ENCODE measurements at places on chromosomes 4 and X. TPM values are rescaled to one million over a fixed set of nuclear protein-coding genes. Genes with fewer than 3 reads are reported as not detected.

The MTMR8 gene
- 0.08 TPM for total RNA-seq

The DSPP gene
- total RNA-seq = not detected

The ZXDB gene
- 6.2 TPM for total RNA-seq

The ZMAT1 gene
- not detected for total RNA-seq

The PPARGC1A gene
- total RNA-seq = 7.4 TPM

The BST1 gene
- 12.9 TPM for total RNA-seq

The ADD1 gene
- 181 TPM for total RNA-seq

The KLHL34 gene
- not detected for total RNA-seq

The ART3 gene
- not detected for total RNA-seq

Measured in epithelial cell of alveolus of lung (primary cell).